ENCODE measurements at places on chromosomes 3 and 15. TPM values are rescaled to one million over a fixed set of nuclear protein-coding genes. Genes with fewer than 3 reads are reported as not detected.
A peak's percentile ranks its signal among the peaks of the same experiment; 100 is the strongest.

EPHA3 gene
- not detected for total RNA-seq

HCLS1 gene
- total RNA-seq, result 1.6 TPM

THSD4 gene
- 30.5 TPM for total RNA-seq

PARP9 gene
- total RNA-seq, result 9.5 TPM

KNG1 gene
- total RNA-seq, result 0.25 TPM

ITIH1 gene
- total RNA-seq, result 0.37 TPM

PHC3 gene
- 40.1 TPM for total RNA-seq

TCAIM gene
- 18.4 TPM for total RNA-seq

GLDN gene
- total RNA-seq, result 3.0 TPM

HRG gene
- 0.42 TPM for total RNA-seq

DNA sequence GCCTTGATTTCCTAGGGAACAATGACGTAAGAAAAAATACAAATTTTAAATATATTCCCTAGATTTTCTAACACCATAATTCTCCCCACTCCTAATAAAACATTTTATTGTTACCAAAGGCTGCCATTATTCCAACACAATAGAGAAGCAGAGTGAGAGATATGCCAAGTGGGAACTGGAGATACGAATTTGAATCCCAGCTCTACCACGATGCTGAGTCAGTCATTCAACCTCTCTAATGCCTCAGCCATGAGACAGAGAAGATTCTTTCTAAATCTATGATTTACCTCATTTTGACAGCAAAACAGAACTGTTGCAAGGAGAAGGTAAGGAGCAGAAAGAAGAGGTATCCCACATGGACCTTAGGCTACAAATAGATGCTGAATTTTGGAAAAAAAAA is 112.5 kb downstream of the IGF2BP2 start:
- DNase-seq, result no peak

DNA sequence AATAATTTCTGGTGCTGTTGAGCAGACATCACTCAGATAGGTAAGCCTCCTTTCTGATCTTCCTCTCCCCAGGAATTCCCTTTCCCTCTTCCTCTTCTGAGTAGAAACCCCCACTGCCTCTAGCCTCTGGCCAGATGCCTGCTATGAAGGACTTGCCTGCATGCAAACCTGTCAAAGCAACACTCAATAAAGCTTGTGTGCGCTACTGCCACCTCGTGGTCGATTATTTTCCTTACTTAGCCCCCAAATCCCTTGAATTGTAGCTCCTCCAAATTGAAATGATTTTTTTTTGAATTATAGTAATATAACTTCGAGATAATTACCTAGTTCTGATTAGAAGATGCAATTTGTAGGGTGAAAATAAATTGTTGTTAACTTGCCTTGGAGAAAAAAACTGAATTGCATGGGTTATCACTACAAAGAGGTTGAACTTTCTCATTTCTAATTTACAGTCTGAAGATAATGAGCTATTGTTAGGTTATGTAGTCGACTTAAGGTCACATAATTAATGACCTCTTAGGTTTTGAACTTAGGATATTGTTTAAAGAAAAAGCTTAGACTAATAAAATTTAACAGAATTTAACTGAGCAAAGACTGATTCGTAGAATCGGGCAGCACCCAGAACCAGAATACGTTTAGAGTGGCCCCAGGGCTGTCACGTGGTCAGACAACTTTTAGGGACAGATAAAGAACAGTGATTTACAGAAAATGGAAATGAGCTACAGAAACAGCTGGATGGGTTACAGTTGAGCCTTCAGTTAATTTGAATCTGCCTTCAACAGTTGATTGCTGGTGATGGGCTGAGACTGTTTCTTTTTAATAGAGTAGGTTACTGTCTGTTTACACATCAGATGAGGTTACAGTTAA is 269.3 kb downstream of the ARPP21 start:
- peak; percentile 15 for DNase-seq

GRCh38 chr15:52078876-52079700 is 33.5 kb downstream of the BCL2L10 start:
- peak; percentile 54 for DNase-seq

GRCh38 chr15:34335176-34336032 is 2.2 kb downstream of the SLC12A6 start:
- DNase-seq, result no peak

DNA sequence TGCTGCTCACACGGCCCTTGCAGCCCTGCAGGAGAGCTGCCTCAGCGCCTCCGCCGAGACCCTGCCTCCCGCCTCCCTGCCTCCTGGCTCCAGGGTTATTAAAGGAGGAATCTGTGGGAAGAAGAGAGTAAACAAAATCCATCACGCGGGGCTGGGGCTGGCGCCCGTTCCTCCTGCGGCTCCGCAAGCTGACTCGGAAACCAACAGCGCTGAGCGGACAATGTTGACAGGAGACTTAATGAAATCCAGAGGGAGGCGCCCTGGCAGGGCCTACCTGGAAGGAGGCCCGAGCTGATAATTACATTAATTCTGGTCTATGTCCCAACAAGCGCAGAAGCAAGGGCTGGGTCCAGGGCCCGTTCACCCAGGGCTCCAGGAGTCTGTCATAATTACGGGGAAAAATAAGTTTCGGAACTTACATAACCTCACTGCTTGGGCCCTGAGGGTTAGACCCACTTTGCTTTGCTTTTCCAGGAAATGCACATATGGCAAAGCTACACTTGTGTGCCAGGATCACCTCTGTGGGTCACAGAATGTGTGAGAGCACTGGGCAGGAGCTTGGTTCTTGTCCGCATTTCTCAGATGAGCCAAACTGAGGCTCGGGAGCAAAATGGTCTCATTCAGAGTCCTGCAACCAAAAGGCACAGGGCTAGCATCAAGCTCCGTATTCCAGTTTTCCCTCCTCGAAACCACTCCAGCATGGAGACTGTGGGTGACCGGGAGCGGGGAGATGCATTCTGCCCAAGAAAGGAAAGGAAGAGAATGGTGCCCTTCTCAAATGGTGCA is 43.8 kb upstream of the SLC6A6 start:
- DNase-seq, result no peak

DNA sequence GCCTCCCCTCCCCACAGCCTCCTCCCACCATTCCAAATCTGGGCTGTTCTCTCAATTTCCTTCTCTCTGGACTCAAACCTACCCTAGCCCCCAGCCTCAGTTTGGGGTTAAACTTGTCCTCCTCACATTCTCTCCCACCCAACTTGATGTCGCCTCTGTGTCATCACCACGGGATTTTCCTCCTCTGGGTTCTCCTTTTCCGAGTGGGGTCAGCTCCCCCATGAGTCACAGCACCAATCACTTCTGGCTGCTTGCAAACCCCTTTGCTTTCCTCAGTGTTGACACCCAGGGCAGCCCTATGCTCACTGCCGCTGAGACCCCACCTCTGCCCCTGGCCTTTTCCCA is 451 bp downstream of the CCR5AS start:
- DNase-seq, result no peak

DNA sequence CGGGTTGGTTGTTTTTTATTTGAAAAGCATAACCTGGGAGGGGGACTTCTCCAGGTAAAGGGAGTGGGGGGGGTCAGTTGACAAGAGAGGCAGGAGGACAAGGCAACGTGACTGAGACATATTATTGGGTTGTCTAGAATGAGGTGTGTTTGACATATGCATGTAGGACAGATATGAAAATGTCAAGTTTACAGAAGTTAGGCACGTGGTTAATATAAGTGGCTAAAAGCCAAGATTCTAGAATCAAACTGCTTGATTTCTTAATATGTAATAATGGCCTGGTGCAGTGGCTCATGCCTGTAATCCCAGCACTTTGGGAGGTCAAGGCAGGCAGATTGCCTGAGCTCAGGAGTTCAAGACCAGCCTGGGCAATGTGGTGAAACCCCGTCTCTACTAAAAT is 212.8 kb downstream of the SQOR start:
- DNase-seq, result no peak

GRCh38 chr15:64975390-64975789 is 14.3 kb downstream of the SPG21 start:
- no peak for DNase-seq

DNA sequence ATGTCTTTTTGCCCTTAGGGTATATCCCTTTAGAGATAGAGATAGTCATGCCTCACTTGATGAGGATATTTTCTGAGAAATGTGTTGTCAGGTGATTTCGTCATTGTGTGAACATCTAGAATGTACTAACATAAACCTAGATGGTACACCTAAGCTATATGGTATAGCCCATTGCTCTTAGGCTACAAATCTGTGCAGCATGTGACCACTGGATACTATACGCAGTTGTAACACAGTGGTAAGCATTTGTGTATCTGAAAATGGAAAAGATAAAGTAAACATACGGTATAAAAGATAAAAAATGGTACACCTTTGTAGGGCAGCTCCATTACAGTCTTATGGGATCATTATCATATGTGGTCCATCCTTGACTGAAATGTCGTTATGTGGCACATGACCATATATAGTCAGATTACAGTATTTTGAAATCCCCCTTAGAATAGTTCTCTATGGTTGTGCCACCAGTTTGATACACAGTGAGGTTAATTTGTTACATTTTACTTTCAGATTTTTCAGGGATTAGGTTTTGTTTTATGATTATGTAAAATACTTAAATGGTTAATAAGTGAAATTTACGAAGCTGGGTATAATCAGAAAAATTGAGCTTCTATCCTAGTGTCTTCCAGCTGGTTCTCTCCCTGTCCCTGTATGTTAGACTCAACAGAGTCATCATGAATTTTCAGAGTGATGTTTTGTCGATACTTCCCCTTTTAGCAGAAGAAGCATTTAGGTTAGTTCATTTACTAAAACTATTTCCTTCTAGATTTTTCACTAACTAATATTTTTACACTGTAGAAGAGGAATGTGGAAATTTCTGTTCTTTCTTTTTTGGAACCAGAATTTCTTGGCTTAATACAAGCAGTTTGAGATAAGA is 12.8 kb downstream of the SETD5 start:
- no peak for DNase-seq

GRCh38 chr3:50254577-50255250 is 14.2 kb upstream of the SEMA3B start:
- no peak for DNase-seq

- no peak for DNase-seq
Observed at GRCh38 chr3:54918516-54918915, 9.3 kb downstream of the LRTM1 start.

- no peak for DNase-seq
Observed at GRCh38 chr15:48422401-48422800, 91.2 kb downstream of the DUT start.

DNA sequence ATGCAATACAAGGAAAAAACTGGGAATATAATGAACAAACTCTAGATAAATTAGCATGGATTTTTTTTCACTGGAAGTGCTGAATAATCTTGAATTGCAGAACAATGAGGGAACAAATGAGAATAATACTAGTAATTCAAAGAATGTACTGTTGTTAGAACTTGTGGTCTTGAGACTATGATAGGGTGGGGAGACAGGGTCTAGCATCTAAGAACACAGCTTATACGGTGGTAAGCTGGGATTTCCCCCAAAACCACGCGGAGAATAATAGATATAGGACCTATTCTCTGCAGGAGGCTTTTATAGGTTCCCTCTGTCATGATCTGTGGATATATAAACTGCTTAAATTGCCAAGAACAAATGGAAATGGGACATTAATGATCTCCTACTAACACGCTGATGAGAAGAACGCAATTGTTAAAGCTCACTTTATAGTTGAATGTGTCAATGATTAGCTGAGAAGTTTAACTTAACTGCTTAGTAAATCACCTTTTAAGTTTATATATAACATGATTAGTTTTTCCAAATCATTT is 692.3 kb downstream of the ZPLD1 start:
- DNase-seq, result no peak

DNA sequence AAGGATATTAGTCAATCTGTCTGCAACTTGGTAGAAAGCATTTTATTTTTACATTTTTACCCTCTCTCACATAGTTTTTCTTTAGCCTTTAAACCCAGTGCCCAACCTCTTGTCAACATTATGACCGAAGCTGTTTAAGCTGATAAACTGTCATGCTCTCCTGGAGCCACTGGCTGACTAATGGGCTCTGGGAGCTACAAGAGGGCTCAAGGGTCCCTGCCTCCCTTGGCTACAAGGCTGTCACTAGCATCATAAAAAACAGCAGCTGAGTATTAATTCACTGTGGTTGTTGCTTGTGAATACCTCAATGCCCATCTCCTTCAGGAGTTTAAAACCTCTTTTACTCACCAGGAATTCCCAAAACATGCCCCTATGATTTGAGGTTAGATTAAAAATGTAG is 237.9 kb downstream of the ZMAT3 start:
- no peak for DNase-seq

- DNase-seq, result no peak
Observed at GRCh38 chr3:148535001-148535400, 162.7 kb upstream of the AGTR1 start.

DNA sequence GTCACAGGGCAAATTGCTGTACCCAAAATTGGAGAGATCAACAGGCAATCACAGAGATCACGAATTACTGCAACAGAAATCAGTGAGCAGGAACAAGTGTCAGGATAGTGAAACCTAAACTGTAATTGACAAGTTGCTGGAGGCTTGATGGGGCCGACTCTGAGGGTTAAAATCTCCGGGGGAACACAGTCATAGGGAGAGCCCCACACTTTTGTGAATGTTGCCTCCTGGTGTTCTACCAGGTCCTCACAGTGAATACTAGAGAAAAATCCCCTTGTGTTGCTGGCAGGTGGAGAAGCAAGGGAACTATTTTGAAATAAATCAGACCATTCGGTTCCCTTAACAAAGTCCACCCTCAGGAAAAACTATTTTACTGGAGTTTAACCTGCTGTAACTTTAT is 697.5 kb upstream of the CBLB start:
- DNase-seq, result no peak

DNA sequence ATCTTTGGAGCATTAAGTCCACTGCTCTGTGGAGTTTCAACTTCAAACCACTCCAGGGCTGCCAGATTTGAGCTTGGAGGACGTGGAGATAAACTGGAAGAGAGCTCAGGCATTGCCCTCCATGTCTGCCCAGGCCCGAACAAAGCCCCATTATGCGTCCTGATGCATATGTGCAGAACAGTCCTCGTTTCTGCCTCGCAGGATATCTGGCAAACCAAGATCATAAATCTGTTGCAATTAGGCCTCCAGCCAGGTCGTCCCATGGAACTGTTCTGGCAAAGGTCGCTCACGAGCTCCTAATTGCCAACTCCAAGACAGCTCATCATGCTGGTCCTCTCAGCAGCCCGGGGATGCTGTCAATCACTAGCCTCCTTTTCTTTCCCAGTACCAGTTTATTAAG is 91.2 kb downstream of the SEMA5B start:
- no peak for DNase-seq

GRCh38 chr3:106288781-106289180 is 420.0 kb upstream of the CBLB start:
- no peak for DNase-seq

GRCh38 chr3:108029466-108029865 is 61.4 kb downstream of the CD47 start:
- DNase-seq, result no peak

GRCh38 chr3:11582191-11582968 is 61.3 kb downstream of the VGLL4 start:
- DNase-seq, result no peak

- DNase-seq, result no peak
Observed at GRCh38 chr3:98901119-98901391, 440 bp downstream of the DCBLD2 start.

GRCh38 chr3:192889679-192890078 is 28.0 kb downstream of the MB21D2 start:
- no peak for DNase-seq

- DNase-seq, result no peak
Observed at GRCh38 chr3:123313889-123314288, 112.1 kb downstream of the SEC22A start.
